ENCODE measurements at places on chromosomes 5 and 9.

DNA sequence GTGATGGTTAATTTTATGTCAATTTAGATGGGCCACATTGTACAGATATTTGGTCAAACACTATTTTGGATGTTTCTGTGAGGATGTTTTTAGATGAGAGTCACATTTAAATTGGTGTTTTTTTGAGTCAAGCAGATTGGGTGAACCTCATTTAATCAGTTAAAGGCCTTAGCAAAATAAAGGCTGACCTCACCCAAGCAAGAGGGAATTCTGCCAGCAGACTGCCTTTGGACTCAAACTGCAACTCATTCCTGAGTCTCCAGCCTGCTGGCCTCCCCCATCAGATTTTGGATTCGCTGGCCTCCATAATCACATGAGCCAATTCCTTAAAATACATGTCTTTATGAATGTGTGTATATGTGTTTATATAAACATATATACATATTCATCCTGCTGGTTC lies 282.7 kb upstream of the POU5F2 start:
- DNase-seq = no peak

DNA sequence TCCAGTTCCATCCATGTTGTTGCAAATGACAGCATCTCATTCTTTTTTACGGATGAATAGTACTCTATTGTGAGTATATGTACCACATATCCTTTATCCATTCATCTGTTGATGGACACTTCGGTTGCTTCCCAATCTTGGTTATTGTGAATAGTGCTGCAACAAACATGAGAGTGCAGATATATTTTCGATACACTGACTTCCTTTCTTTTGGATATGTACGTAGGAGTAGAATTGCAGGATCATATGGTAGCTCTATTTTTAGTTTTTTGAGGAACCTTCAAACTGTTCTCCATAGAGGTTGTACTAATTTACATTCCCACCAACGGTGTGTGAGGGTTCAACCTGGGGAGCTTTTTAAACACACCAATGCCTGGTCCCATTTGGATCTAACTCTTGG lies 22.3 kb downstream of the GALNT12 start:
- no peak for DNase-seq

DNA sequence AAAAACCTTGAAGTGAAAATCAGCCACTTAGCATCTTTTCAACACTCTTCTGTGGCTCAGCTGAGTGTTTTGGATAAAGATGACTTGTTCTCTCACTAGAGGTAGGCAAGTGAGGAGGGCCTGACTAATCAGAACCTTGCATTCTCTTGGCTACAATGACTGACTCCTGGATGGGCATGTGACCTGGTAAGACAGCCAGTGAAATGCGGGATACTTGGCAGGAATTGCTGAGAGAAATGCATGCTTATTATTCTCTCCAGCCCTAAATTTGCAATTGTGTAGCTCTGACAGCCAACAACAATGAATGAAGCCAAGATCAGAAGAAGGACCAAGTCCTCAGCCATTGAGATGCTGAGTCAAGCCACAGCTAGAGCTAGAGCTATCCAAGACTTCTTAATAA lies 490.5 kb upstream of the ZNF608 start:
- DNase-seq = no peak

DNA sequence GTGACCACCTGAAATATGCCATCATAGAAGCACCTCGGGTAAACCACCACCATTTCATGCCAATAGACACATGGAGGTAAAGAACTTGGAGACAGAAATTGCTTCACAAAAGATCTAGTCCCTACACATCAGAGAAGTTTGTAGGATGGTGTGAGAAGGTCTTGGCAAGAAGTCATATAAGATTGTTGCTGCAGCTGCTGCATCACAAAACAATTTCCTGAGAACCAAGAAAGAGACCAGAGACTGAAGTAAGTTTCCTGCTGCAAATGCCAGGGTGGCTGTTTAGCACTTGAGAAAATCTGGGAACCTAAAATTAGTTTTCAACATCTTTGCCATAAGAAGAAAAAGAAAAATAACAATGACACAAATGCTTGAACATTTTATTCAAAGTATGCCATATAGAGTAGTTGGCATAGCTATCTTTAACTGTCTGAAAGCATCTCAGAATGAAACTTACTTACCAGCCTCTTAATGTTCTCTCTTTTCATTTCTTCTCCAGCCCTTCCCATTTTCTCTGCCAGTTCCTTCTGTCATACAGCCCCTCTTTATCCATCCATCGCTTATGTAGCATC lies 114.3 kb downstream of the KCTD16 start:
- DNase-seq = no peak

- no peak for DNase-seq
Measured at GRCh38 chr5:169576181-169576598, 7.4 kb upstream of the SPDL1 start.

DNA sequence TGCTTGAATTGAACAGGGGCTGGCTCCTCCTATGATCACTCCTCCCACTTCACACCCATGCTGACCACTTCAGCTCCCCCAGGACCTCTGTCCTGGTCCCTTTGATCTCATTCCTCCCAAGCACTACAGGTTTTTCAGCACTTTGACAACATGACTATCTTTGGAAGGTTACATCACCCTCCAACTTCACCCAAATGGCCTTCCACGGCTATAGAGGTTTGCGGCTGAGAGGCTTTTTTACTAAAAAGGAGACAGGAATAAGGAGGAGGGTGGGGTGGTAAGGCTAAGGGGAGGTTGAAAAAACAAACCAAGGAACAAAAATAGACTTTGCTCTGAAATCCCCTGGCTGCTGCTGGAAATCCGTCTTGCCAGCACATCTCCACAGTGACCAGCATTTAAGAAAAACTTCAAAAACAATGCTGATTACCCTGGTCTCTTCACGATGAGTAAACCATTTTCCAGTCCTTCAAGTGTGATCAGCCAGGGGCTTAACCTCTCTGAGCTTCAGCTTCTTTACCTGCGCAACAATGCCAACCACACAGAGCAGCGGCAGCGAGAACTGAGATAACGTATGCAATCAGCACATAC lies 102.7 kb downstream of the DPYSL3 start:
- DNase-seq = no peak

GRCh38 chr9:110748251-110748893 lies 79.8 kb downstream of the MUSK start:
- DNase-seq = no peak

- no peak for DNase-seq
Measured at GRCh38 chr5:180354966-180355365, 1.8 kb upstream of the GFPT2 start.

- DNase-seq = no peak
Measured at GRCh38 chr5:150612905-150613670, 27.4 kb upstream of the SYNPO start.

DNA sequence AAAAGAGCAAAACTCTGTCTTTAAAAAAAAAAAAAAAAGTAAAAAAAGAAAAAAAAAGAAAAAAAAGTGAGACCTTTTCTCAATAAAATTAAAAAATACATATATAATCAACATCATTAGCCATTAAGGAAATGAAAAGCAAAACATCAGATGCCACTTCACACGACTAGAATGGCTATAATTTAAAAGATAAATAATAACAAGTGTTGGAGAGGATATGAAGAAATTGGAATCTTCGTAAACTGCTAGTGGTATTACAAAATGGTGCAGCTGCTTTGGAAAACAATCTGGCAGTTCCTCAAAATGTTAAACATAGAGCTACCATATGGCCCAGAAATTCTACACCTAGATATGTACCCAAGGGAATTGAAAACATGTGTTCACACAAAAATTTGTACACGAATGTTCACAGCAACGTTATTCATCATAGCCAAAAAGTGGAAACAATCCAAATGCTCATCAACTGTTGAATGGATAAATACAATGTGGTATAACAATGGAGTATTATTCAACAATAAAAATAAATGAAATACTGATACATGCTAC lies 45.3 kb upstream of the SIL1 start:
- DNase-seq = no peak

GRCh38 chr5:95976606-95977005 lies 15.0 kb upstream of the ELL2 start:
- DNase-seq = no peak

DNA sequence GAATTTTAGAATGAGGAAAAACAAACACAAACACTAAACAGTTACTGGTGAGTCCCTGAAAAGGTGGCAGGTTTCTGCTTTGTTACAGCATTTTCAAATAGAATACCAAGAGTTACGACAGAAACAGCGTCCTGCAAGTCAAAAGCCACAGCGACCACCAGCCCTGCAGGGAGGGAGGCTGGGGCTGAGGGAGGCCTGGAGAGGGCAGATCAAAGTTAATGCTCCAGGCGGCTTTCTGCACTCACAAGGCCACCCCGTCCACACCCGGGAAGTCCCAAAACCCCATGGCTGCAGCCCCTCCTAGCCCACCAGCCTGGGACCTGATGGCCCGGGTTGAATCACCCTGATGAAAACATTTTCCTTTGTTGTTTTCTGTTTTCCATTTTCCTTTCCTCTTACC lies 29.3 kb downstream of the COL23A1 start:
- DNase-seq = no peak

DNA sequence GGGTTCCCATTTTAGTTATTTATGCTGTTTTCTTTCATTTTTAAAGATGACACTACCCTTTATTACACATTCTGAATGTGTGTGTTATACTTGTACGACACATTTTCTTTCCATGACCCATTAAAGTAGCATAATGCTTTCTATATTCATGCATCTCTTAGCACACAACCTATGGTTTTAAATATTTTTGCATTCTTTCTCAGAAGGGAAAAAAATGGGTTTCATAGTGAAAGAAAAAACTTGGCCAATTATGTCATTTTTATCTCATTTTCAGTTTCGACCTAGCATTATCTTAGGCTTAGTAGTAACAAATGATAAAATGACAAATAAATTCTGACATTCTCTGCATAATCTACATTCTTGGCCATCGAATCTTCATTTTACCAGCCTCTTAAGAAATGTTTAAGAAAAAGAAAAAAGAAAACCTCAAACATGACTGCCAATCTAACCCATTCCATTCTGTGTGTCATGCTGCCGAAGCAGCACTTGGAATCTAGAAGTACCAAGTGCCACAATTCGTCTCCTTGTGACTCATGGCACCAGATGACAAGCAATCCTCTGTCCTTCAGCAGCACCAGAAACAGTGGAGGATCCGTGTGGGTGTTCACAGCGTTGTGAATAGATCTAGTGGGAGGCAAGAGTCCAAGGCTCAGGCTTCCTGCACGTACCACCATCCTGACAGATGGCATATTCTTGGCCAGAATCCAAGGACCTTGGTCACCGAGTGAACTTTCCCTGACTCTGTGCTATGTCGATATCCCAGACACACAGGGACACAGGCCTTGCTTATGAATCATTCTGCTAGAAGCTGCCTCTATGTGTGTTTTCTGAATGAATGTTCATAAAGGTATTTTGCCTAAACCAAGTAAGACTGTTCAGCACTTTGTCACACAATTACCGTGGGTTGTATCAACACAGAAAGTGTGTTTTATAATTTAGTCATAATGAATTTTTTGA lies 502.7 kb downstream of the NR2F1-AS1 start:
- DNase-seq = no peak

DNA sequence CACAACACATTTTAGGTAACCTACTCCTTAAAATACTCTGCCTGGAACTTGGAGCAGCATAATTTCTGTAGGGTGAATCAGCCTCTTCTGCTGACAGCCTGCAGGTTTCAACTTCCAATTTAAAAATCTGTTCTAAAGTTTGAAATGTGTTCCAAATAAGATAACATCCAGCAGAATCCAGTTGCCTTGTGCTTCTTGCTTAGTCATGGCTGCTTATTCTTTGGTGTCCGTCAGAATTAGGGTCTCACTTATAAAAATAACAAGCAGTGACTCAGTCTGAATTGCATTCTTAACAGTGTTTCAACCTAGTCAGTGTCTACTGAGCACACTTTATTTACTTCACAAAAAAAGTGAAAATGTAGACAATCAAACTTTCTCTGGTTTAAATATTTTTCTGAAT lies 3.7 kb downstream of the CDH6 start:
- no peak for DNase-seq

- DNase-seq = no peak
Measured at GRCh38 chr9:101705135-101705661, 33.2 kb downstream of the GRIN3A start.

GRCh38 chr9:122339579-122339978 lies 31.2 kb upstream of the PTGS1 start:
- DNase-seq = no peak

GRCh38 chr5:96572864-96573512 lies 89.2 kb upstream of the CAST start:
- no peak for DNase-seq

DNA sequence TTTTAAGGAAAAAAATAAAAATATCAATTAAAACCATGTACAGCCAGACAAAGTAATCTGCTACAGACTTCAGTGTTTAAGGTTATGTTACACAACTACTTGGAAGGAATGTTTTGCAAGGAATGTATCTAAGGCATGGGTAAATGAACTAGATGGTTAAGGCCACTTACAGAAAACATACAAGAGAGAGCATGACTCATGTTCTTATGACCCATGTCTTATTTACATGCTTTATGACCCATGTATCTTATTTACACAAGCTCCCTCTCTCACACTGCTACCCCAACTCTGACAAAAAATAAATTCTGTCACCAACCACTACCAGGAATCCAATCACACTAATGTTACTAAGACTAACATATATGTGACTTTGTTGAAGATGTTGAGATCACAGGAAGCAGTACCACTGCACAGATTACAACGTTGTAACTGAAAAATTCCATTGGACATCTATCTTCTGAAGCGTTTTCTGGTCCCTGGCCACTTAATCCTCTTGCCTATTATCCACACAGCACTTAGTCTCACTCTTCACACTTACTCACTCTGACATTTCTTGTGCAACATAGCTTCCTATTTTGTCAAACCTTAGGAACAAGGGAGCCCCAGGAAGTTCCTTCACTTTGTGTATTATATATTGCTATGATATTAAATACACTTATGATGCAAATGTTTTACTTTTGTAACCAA lies 1630.1 kb upstream of the C9orf72 start:
- DNase-seq = no peak

- no peak for DNase-seq
Measured at GRCh38 chr5:441996-442334, 1.0 kb upstream of the EXOC3 start.

- no peak for DNase-seq
Measured at GRCh38 chr5:151469386-151469785, 22.0 kb downstream of the SLC36A1 start.

GRCh38 chr5:104778-105296 lies 12.9 kb downstream of the PLEKHG4B start:
- DNase-seq = no peak

- DNase-seq = no peak
Measured at GRCh38 chr5:113147101-113147508, 170.5 kb downstream of the DCP2 start.
